ENCODE measurements at places on chromosomes 16 and 17.

DNA sequence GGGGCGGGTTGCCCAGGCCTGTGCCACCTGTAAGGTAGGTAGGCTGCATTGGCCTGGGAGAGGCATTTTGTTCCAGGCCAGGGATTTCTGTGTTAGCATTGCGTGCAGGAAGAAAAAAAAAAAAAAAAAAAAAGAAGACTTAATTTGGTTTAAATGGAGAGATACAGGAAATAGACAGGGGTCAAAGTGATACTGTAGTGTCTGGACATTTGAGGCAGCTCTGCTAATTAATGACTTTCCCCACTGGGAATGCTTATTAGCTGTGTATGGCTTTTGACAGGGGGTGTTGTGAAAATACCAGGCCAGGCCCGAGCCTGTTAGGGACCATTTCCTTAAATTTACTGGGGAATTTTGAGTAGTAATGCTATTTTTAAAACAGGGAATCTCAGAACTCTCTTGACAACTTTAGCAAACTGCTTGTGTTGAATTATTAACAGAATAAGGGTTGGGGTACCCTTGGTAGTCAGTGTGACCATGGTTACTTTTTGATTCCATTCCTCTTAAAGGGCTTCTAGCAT, 1.0 kb downstream of the MAP2K4 start:
- H3K27me3 ChIP-seq, result no peaks in the 10 kb centered on the region
- H3K4me3 ChIP-seq, result peak overlapping the region; percentile 63
- no peaks in the 10 kb centered on the region for H3K36me3 ChIP-seq
- peaks cover 2% of the 10 kb centered on the region for H3K4me1 ChIP-seq
- DNase-seq, result no peak

DNA sequence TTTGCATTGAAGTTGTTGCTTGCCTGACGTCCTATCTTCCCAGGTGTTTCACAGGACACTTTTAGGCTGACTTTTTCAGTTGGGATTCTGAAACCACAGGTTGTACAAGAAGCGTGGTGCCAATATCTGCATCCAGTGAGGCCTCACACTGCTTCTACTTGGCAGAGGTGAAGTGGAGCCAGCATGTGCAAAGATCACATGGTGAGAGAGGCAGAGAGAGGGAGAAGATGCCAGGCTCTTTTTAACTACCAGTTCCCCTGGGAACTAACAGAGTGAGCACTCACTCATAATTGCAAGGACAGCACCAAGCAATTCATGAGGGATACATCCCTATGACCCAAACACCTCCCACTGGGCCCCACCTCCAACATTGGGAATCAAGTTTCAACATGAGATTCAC, 5.8 kb upstream of the ABCA6 start:
- H3K36me3 ChIP-seq, result no peaks in the 10 kb centered on the region
- H3K27me3 ChIP-seq, result no peaks in the 10 kb centered on the region
- no peaks in the 10 kb centered on the region for H3K4me1 ChIP-seq
- no peak overlapping the region for H3K4me3 ChIP-seq
- DNase-seq, result no peak

GRCh38 chr16:77594799-77595596, 127.3 kb upstream of the NUDT7 start:
- H3K4me1 ChIP-seq, result no peaks in the 10 kb centered on the region
- H3K4me3 ChIP-seq, result no peak overlapping the region
- H3K27ac ChIP-seq, result no peak overlapping the region
- DNase-seq, result no peak

DNA sequence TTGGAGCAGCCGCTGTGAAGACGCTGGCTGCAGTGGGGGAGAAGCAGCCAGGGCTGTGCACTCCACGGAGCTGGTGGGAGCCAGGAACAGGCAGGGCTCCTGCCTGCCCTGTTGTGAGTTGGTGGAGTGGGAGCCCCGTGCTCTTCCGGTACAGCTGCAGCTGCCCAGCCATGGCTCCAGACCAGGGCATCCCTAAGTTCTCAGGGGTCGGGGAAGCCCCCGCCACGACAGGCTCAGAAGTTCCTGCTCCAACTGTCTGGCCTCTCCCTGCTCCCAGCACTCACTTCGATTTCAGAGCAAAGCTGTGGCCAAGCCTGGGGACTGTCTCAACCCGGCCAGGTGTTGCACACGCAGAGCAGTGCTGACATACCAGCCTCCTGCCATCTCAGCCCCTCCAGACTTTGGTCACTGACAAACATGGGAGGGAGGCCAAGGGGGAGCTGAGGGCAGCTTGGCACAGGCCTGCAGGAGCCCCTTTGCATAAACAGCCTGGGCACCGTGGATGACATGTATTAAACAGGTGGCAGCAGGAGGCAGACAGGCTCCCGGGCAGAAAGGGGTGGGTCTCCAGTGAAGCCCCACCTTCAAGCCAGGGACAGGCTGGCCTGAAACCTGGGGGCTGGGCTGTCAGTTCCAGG, 13.9 kb upstream of the KDM8 start:
- H3K27me3 ChIP-seq, result no peaks in the 10 kb centered on the region
- no peaks in the 10 kb centered on the region for H3K4me1 ChIP-seq
- H3K27ac ChIP-seq, result no peak overlapping the region
- H3K4me3 ChIP-seq, result no peak overlapping the region

GRCh38 chr16:19307587-19308241, 22.2 kb downstream of the CLEC19A start:
- H3K27me3 ChIP-seq, result no peaks in the 10 kb centered on the region
- no peak overlapping the region for H3K4me3 ChIP-seq
- no peaks in the 10 kb centered on the region for H3K36me3 ChIP-seq

- no peak overlapping the region for H3K27ac ChIP-seq
- DNase-seq, result no peak
- H3K4me1 ChIP-seq, result no peaks in the 10 kb centered on the region
- H3K27me3 ChIP-seq, result no peaks in the 10 kb centered on the region
Observed at GRCh38 chr16:88732172-88732960, 26.1 kb downstream of the CTU2 start.

GRCh38 chr17:79294459-79295071, 219.9 kb downstream of the ENGASE start:
- H3K4me3 ChIP-seq, result no peak overlapping the region
- H3K27me3 ChIP-seq, result no peaks in the 10 kb centered on the region
- no peak overlapping the region for H3K27ac ChIP-seq
- H3K36me3 ChIP-seq, result no peaks in the 10 kb centered on the region

- no peaks in the 10 kb centered on the region for H3K4me1 ChIP-seq
- H3K4me3 ChIP-seq, result no peak overlapping the region
- H3K27me3 ChIP-seq, result no peaks in the 10 kb centered on the region
- no peak overlapping the region for H3K27ac ChIP-seq
- DNase-seq, result no peak
Observed at GRCh38 chr16:49534901-49535610, 161.5 kb downstream of the C16orf78 start.

GRCh38 chr16:89476811-89477261, 13.5 kb downstream of the ANKRD11 start:
- no peak overlapping the region for H3K27ac ChIP-seq
- no peak overlapping the region for H3K4me3 ChIP-seq
- H3K36me3 ChIP-seq, result no peaks in the 10 kb centered on the region

GRCh38 chr16:69844441-69844840, 82.3 kb downstream of the WWP2 start:
- H3K36me3 ChIP-seq, result no peaks in the 10 kb centered on the region
- peaks cover 6% of the 10 kb centered on the region for H3K4me1 ChIP-seq
- peak; percentile 73 for DNase-seq
- H3K27me3 ChIP-seq, result no peaks in the 10 kb centered on the region
- H3K4me3 ChIP-seq, result no peak overlapping the region

GRCh38 chr17:48997103-48997826, at the start of gene IGF2BP1:
Gene IGF2BP1, plus strand, starts transcription at chr17:48997385. Its CDS starts 361 bp downstream, at chr17:48997746.
- H3K27ac ChIP-seq, result peak within 1 kb of the TSS; percentile 100
- no peaks in the 10 kb centered on the region for H3K27me3 ChIP-seq
- H3K4me1 ChIP-seq, result no peaks in the 10 kb centered on the region
- peak within 1 kb of the TSS; percentile 81 for H3K4me3 ChIP-seq
- H3K36me3 ChIP-seq, result no peaks in the 10 kb centered on the region
- DNase-seq, result peak; percentile 94

Data from mesendoderm (in vitro differentiated cells).